ENCODE measurements at places on chromosomes 7 and 10.
A peak's percentile ranks its signal among the peaks of the same experiment; 100 is the strongest.

DNA sequence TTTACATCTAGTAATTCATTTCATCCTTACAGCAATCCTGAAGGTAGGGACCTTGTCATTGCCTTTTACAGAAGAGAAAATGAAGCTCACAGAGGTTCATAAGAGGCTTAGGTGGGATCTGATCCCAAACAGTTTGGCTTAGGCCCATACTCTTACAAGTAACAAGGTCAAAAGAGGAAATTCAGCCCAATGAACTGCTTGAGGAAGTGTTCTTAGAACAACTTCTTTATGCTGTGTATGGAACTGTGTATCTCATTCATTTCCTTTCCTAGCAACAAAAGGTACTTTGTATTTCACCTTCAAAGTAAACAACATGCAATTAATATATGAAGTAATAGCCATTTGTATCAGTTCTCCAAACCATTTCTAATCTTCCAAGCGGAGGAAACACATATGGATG, 79.3 kb downstream of the AVL9 start:
- DNase-seq = no peak

DNA sequence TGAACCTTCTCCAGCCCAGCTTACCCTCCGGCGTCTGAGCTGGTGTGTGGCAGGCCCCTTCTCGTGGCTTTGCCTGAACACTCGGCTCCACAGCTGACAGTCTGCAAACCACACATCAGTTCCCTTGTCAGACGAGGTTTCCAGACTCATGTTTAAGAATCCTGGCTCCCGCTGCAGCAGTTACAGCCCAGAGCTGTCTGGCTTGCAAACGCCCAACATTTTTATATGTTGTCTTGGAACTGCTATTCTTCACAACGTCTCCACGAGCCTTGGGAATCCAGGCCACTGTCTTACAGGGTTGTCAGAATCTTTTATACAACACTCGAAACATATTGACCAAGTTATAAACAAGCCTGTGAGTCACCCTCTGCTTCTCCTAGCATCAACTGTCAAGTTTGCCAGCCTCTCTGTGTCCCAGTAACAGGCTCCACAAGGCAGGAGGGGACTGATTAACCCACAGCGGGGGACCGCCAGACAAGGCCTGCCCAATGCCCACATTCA, 68.1 kb downstream of the TNS3 start:
- DNase-seq = no peak

GRCh38 chr10:130686689-130687300, 550.6 kb downstream of the GLRX3 start:
- no peak for DNase-seq

DNA sequence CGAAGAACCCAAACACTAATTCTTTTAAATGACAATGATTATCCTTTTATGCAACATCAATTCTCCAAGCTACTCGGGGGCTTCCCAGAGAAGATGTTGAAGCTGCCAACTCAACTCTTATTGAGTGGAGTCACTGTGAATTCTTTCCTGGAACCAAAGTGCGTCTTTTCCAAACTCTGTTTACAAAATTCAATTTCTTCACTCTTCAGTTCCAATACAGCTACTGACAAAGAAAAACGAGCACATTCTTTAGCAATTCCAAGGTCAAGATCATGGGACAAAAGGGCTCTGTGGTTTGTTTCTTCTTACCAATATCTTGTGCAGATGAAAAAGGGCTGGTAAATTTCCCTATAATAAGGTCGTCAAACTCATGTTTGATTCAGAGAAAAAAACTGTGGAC, 74.2 kb downstream of the FAS start:
- DNase-seq = no peak

- no peak for DNase-seq
Measured at GRCh38 chr7:39735903-39736302, 112.5 kb downstream of the RALA start.

GRCh38 chr10:132462463-132463332, 65.7 kb downstream of the PWWP2B start:
- no peak for DNase-seq

- peak; percentile 55 for DNase-seq
Measured at GRCh38 chr7:20310963-20311742, 19.5 kb upstream of the ITGB8 start.

Data from GM06990 (cell line).